ENCODE measurements at places on chromosomes 3 and 15.

- no peak for DNase-seq
These were observed 65.9 kb downstream of the CACNA2D3 start for GRCh38 chr3:54188176-54188791.

GRCh38 chr3:122985539-122985938 lies 42.0 kb downstream of the SEMA5B start:
- no peak for DNase-seq

- DNase-seq: no peak
These were observed 2.0 kb upstream of the ST8SIA2 start for GRCh38 chr15:92391640-92392039.

DNA sequence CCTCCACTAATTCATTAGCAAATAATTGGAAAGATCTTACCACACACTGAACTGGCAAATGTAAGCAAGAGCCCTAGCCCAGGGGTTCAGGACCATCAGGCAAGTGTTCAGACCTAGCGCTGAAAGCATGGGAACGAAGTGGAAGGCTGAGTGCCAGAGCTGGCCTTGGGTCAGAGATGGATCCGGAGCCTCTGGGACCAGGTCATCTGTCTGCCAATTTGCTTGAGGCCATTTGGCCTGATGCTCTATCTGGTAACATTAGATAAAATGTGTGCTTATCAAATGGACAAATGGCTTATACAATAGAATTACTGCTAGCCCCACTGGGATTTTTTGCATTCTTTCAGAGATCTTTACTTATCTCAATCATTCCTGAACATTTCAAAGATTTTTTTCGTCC lies 1.4 kb upstream of the TMC3 start:
- no peak for DNase-seq

DNA sequence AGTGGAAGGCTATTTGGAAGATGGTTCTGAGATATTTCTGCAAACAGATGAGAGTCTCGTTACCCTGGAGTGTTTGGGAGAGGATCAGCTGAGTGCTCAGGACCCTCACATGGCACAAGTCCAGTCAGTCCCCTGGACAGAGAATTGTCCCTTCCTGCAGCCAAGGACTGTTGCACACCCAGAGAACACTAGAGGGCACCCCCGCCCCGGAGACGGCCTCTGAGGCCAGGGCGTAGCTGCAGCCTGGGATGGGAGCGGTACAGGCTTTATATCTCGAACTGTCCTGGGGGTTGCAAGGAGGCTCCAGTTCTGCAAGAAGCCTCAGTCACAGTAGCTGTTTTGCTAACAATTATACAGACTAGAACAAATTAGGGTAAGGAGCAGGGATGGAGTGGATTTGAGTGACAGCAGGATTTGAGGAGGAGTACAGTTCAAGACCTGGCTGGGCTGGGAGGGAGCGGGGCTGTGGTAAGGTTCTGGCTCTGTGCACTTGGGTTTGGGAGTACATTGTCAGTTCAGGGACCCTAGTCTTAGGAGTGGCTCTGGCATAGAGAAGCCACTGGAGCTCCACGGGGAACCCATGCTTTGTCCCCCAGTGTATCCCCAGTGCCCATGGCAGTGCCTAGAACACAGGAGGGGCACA lies 67.6 kb upstream of the HACD2 start:
- DNase-seq: no peak

GRCh38 chr15:58355973-58356372 lies 75.8 kb upstream of the LIPC start:
- no peak for DNase-seq

- no peak for DNase-seq
These were observed 54.1 kb upstream of the ATP2C1 start for GRCh38 chr3:130839813-130840212.

- no peak for DNase-seq
These were observed 6.1 kb upstream of the CLSTN2 start for GRCh38 chr3:139928708-139929505.

DNA sequence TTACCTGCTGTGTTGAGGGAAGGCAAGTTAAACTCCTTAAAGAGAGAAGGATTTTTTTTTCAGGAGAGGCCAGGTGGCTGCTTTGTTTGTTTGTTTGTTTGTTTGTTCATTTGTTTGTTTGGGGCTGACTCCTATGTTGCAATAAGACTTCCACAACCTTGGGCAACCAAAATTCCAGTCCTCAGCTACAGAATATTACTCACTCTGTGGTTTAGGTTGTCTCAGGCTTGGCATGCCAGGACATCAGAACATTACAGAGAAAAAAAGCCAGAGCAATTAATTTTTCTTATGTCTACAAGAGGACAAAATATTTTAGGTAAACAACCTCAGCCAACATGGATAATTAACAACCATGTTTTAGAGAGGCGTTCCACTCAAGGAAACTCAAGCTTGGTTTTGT lies 156.7 kb upstream of the ATP11B start:
- DNase-seq: no peak
